ENCODE measurements at places on chromosomes 3 and 15.

- DNase-seq, result no peak
Observed at GRCh38 chr15:38864827-38865581, 300.4 kb upstream of the RASGRP1 start.

DNA sequence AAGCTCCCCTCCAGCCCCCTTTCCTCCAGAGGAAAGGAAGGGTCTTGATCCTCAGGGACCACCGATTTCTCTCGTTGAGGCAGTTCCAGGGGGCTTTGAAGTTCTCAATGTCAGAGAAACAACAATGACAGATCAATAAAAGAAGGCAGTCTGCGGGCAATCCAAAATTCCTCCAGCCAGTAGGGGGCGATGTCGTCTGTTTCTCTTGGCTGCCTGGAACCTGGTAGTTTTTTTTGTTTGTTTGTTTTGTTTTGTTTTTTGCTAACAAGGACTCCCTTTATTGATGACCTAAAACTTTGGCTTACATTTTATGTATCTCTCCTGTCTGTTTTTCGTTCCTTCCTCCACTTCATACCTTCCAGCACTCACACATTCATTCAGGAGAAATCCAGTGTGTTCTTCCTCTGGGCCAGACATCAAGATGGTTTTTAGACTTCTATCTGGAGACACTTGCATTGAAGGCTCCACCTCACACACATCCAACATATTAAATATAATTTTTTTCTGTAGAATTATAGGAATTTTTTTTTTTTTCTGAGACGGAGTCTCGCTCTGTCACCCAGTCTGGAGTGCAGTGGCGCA is 276.6 kb downstream of the RPLP1 start:
- peak; percentile 56 for DNase-seq

DNA sequence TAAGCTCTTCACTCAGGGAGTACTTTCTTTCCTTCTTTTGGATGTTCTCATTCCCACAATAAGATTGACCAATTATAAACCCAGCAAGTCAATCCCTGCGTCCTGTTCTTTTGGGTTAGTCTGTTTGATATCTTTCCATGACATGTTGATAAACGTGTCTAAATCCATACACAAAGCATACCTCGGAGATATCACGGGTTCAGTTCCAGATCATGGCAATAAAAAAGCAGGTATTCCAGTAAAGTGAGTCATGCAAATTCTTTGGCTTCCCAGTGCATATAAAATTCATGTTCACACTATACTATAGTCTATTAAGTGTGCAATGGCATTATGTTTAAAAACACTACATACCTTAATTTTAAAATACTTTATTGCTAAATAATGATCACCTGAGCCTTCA is 667.7 kb downstream of the MAGI1 start:
- DNase-seq, result no peak

GRCh38 chr15:78453447-78453846 is 15.4 kb downstream of the IREB2 start:
- no peak for DNase-seq

DNA sequence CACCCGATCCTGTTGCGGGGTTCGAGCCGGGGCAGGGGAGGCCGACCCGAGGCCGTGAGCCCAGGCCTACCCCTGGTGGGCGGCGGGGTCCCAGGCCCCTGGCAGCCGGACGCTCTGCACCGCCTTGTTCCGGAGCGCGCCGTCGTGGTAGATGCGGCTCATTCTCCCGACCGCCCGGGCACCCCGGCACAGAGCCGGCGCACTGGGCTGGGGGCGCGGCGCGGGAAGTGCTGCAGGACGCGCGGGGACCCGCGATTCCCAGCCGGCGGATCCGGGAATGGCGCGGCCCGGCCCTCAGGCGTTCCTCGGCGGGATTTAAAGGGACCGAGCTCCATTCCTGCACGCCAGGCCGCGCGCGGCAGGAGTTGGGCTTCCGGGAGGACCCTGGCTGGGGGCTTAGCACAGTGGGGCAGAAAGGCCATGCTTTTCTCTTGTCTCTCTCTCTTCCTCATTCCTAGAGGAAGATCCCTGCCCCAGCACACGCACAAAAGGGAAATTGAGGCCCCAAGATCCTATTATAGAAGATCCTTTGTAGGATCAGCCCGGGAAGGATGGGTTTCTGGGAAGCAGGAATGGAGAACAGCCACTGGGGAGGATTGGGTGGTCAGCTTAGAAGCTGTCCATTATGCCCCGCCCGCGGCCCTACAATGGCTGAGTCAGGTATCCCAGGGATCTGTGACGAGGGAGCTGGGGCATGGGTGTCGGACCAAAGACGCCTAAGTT is at the start of gene ARPIN:
Gene ARPIN (minus strand): TSS at position 279 of the 723 bp plus-strand sequence. CDS start 117 bp downstream, at position 162.
- DNase-seq, result no peak

DNA sequence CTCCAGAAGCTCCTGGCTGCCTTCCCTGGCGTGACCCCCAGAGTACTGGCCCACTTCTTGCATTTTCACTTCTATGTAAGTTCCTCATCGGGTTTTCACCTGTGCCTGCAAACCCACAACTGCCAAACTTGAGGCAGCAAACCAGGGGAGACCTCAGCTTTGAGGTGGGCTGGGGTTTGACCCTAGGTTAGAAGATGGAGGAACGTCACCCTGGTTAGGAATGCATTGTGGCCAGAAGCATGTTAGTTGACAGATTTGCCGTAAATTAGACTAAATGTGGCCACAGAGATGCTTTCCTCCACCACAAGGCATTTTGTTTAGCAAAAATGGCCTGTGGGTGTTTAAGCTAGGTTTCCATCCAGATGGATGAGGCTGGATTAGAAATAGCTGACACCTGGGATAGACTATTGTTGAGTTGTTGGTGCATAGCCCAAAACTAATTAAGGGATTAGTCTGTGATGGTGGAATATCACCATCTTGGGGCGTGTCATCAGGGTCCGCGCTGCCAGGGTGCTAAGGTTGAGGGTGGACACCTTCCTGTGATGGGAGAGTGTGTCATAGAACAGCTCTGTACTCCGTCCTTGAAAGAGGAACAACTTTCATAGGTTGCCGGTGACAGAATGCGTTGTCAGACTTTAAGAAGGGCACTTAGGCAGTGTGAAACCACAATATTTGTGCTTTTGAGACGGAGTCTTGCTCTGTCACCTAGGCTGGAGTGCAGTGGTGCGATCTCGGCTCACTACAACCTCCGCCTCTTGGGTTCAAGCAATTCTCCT is 3.6 kb downstream of the NISCH start:
- no peak for DNase-seq
